Right cardiac atrium (tissue), 5 donors: ENCODE measurements at places on chromosomes 13 and 19. TPM values are rescaled to one million over a fixed set of nuclear protein-coding genes. Genes with fewer than 3 reads are reported as not detected.

DNA sequence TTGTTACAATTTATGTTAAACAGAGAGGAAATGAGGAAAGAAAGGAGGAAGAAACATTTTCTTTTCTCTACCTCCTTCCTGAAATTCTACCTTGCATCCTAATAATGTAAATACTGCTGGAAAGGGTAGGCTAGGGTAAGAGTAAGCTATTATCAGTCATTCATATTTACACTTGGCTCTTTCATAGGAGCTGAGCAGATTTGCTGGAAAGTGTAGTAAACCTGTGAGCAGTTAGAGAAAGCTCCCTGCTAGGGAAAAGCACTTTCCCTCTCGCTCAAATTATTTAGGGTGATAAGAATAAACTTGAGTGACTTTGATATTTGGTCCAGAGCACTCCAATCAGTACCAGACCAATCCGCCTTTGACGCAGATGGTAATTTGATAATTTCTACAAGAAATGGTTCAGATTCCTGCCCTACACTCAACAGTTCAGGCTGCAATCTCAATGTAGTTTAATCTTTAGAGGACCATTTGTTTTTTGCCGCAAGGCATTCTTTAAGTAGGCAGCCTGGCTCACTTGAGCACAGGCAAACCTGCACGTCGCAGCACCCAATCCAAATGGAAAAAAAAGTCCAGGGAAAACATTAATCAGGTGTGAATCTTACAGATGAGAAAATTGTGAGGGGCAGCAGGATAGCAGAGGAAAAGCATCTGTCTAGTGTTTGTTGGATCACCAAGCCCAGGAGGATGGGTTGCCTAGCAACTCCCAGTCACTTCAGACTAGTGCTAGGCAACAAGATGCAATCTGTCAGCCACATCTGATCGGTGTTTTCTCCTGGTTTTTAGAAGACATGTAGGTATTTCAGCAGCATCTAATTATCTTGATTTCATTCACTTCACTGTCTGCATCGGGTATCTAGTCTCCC lies 68.6 kb upstream of the KL start:
- DNase-seq: no peak

DNA sequence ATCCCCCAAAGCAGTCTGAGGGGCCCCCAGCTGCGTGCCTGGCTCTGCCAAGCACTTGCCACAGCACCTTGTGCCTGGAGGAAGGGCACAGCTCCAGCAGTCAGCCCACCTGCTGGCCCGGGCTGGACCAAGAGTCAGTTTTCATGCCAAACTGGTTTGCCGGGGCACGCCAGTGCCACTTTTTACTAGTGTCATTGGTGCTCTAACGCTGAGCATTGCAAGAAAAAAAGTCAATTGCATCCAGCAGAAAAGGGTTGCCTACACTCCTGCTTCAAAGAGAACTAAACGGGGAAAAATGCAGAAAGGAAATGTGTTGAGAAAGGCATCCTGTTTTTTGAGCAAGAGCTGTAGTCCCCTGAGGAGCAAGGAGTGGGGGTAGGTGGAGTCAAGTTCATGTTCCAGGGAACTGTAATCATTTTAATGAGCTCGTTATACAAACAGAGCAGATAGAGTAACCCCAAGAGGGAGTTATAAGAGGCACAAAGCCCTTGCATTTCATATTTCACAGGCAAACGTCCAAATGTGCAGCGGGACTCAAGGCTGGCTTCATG lies 68.4 kb downstream of the F2RL3 start:
- DNase-seq: no peak

DNA sequence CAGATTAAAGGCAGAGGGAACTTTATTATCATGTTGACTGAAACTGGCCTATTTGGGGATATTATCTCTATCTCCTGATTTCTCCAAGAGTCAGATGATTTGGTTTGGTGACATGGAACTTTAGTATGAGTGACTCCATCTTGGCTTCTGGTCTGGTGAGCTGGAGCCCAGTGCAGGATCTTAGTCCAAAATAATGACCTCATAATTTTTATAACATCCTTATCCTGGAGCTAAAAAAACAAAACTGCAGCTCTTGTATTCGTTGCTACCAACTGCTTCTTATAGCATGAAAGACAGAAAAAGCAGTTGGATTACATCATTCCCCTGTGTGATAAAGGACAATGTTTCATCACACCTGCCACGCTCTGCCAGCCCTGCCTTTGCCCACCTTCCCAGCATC lies 39.3 kb upstream of the RNF17 start:
- no peak for DNase-seq

DNA sequence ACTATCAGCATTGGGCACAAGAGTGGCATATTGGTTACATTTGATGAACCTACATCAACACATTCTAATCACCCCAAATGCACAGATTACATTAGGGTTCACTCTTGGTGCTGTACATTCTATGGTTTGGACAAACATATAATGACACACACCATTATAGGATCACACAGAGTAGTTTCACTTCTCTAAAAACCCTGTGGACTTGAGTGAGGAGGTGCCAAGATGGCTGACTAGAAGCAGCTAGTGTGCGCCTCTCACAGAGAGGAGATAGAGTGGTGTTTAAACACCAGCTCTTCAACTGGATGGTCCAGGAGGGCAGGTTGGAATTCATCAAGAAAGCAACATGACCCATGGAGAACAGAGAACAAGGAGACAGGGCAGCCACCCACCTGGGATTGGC lies 265.6 kb downstream of the TDRD3 start:
- no peak for DNase-seq

DNA sequence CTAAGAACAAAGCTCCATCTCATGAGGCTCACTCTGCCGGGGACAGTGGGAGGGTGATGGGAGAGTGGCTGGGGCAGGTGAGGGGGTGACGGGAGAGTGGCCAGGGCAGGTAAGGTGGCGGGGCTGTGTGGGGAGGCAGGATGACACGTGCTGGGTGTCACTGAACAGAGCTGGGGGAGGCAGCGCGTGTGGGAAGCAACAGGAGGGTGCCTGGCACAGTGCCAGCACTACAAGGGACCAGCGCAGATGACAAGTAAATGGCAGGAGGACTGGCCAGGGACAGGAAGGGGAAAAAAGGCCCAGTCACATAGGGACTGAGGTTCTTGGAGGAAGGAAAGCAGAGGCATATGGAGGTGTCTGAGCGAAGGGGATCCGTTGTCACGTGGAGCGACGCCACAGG lies 129.9 kb downstream of the RNF17 start:
- DNase-seq: no peak

DNA sequence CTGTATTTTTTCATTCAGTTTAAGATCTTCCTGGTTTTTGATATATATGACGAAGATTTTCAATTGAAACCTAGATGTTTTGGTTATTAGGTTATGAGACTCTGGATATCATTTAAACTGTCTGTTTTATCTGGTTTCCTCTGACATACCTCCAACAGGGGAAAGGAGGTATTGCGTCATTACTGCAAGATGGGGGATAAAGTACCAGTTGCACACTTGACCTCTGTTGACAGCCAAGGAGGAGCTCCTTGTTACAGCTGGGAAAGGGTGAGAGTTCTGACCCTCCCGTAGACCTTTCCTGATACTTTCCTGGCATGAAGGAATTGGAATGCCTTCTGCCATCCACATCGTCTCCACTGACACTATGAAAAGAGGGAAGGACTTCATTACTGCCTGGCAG lies 82.0 kb upstream of the SHISA2 start:
- no peak for DNase-seq

GRCh38 chr19:45306518-45307027 lies 16.1 kb downstream of the CKM start:
- DNase-seq: peak; percentile 58

DNA sequence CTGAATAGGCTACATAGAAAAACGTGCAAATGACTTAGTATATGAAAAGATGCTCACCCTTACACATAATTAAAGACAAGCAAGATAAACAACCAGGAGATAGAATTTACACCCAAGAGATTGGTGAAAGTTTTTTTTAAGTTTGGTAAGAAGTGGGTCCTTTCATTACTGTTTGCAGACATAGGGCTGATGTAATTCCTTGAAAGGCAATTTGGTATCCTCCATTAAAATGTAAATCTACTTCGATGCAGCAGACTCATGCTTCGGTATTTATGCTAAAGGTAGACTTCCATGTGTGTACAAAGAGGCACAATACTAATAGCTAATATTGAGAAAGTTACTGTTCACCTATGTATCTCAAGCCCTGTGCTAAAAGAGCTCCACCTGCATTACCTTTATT lies 33.5 kb downstream of the CNMD start:
- no peak for DNase-seq

DNA sequence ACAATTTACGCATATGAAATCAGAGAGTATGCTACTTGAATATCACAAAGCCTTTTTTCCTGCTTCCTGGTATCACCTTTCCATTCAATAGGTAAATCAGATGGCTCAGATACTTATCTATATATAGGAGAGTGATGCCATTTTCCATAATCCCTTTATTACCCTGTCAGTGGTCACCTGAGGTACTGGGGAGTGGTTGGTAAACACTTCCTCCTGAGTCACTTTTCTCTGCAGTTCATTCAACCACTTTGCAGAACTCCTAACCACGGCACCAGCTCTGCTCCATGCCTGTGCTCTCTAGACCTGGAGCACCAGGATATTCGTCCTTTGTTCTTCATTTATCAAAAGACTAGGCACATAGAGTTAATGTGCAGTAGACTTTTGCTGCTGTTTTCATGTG lies 748.5 kb upstream of the KLHL1 start:
- DNase-seq: no peak

- no peak for DNase-seq
Measured at GRCh38 chr19:35226748-35227147, 1.8 kb downstream of the FAM187B start.

The BST2 gene
- total RNA-seq: 32.3 TPM

The TMEM238 gene
- total RNA-seq: 1.2 TPM

The C19orf73 gene
- 1.2 TPM for total RNA-seq

The CTU1 gene
- total RNA-seq: 4.5 TPM
